ENCODE measurements at places on chromosomes 11 and 22.

DNA sequence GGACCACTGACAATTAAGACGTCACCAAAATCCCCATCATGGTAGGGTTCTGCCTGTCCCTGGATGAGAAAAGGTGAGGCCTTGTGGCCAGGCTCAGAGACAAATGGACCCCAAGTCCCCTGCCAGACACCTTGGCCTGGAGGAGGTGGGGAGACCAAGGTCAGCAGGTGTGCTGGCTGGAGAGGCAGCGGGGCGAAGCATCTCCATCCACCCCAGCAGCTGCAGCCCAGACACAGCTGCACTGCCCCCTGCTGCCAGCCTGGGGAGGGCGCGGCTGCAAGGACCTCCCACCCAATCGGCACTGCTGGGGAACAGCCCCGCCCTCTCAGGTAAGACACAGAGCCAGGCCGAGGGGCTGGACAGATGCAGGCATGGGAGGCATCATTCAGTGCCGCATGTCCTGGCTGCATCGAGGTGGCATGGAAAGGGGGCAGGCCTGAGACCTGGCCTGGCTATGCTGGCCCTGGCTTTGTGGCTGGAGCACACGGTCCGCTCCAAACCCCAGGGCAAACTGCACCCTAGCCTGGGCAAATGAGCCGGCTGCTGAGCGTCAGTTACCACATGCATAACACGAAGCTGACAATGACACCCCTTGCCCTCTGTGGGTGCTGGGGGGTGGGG, 12.2 kb upstream of the MFNG start:
- no peak for DNase-seq

GRCh38 chr11:128521682-128522054, 65.7 kb downstream of the ETS1 start:
- DNase-seq, result no peak

DNA sequence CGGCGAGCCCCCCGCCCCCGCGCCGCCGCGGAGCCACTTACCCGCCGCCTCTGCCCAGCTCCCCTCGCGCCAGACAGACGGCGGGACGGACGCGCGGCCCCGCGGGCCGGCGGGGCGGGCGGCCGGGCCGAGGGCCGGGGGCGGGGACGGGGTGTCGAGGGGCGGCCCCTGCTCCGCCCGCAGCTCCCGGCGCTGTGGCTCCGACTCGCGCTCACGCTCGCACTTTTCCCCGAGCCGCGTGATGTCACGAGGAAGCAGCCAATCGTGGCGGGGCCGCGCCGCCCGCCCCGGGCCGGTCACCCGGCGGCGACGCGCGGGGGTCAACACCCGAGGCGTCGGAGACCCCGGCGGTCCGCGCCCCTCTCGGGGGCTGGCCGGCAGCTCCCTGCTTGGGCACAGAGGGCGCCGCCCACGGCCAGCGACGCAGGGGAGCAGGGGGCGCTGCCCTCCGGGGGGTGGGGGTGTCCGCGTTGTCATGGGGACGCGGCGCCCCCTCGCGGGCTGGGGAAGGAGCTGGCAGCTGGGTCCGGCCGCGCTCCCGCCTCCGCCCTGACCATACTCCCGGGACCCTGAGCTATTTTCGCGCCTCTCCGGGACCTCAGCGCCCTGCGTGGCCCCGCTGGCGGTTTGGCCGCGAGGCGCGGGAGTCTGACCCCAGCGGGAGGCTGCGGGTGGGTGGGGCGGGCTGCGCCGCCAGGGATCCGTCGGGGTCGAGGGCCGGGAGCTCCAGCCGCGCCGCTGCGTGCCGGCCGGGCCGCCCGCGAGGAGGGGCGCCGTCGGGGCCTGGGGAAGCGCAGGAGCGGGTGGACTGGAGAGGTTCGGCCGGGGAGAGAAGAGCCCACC, at the start of gene CHRM4:
TSS of gene CHRM4 (minus strand) at position 199 of the 843 bp plus-strand sequence. CDS start 5,219 bp downstream, outside the sequence.
- DNase-seq, result peak; percentile 56

- peak; percentile 39 for DNase-seq
These were observed 221.4 kb downstream of the DBX1 start for GRCh38 chr11:19938866-19939265.

Measured in DMS79 treated with DMSO at 0.1 percent for 48 hours (cell line).